ENCODE measurements at places on chromosomes 2 and 18.

- DNase-seq: no peak
Measured at GRCh38 chr2:50402654-50402960, 629.3 kb downstream of the NRXN1 start.

- DNase-seq: no peak
Measured at GRCh38 chr2:26251893-26252292, 7.2 kb downstream of the HADHB start.

- no peak for DNase-seq
Measured at GRCh38 chr2:19769513-19769912, 132.3 kb downstream of the TTC32 start.

DNA sequence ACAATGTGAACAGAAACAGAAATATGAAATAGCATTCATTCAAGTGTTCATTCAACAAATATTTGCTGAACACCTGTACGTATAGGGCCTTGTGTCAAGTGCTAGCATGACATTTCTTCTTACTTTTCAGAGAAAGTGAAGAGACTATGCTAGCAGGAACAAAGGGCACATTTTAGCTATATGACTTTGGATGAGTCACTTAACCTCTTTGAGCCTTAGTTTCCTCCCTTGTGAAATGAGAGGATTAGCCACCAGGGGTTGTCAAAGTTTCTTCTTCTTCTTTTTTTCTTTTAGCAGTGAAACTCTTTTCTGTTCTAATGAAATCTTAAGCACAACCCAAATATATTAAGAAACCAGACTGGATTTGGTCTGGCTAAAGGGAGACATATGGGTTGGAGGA, 53.1 kb downstream of the FIGN start:
- no peak for DNase-seq

DNA sequence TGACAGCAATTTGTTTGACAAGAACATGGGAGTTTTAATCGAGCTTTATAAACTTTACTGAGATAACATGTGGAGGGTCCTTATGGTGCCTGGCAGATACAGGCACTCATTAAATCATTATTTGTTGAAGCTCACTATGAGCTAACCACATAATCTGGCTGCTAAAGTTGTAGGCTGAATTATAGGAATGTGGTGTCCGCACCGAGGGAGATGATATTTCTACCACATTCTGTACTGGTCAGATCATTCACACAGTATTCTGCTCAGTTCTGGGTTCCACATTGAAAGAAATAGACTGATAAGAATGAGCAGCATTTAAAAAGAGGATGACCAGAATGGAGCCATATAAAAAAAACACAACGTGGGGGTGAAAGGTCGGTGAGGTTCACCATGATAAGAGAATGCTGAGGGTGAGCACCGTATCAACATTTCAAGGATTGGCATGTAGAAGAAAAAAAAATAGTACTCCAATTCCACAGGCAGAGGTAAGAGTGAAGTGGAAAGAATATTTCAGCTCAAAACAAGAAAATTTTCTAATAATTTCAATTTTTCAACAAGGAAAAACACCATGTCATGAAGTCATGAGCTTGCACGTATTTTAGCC, 54.4 kb downstream of the TMEFF2 start:
- no peak for DNase-seq

DNA sequence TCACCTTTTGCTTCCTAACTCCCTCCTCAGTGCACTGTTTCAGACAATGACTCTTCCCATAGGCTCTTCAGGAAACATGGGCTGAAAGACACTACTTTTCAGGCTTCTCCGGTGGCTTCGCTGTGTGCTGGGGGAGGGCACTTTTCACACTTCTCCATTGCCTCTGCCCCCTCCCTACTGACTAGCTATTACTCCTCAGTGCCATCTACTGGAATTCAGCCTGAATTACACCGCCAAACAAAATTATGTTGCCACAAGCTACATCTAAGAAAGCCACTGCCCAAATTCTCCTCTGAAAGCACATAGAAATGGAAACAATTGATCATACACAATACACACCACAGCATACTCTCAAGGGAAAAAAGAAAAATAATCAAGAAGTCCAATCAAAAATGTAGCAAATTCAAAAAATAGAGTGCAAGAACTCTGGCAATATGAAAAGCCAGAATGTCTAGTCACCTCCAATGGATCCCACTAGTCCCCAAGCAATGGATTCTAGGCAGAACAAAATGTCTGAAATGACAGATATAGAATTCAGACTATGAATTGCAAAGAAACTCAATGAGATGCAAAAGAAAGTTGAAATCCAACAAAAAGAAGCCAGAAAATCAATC, 1139.4 kb upstream of the GYPC start:
- no peak for DNase-seq

DNA sequence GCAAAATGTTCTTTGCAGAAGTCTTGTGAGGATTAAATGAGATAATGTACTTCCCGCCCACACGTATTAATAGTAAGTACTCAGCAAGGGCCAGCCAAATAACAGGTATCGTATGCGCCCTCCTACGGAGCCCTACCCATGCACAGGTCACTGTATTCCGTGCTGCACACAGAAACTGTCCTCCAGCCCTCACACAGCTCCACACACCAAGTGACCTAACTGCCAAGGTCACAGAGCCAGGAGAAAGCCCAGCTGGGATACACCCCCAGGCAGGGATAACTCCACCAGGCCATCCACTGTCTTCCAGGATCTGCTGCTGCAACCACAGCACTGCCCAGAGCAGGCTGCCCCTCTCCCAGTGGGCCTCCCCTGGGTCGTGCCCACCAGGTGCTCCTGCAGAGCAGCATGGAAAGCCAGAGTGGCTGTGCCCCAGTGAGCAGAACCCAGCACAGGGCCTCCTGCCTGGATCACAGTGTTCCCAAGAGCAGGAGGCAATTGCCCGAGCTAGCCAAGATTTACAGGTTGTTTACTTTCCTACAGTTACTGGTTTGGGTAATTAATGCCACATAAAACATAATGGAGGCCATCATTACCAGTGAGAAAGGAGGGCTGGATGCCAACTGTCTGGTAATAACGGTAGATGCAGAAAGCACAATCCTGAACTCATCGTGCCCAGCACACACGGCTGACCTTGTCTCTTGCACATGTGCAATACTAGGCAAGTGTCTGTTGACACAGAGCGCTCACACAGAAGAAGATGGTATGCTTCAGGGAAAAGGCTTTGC, 24.4 kb downstream of the TFCP2L1 start:
- no peak for DNase-seq

DNA sequence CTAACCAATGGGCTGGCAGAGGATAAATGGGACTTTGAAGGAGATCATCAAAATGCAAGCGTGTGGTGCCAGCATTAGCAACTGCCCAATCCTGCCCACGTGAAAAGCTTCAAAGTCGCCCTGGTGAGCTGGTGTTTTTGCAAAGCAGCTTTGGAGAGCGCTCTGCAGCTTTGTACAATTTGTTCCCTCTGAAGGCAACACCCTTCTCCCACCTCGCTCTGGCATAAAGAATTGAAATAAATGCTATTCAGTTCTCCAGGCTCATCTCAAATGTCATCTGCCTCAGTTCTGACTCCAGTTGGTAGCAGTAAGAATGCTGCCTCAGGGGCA, 3.5 kb downstream of the COPS9 start:
- DNase-seq: no peak

GRCh38 chr2:26633993-26634595, 7.1 kb downstream of the CIB4 start:
- DNase-seq: no peak

DNA sequence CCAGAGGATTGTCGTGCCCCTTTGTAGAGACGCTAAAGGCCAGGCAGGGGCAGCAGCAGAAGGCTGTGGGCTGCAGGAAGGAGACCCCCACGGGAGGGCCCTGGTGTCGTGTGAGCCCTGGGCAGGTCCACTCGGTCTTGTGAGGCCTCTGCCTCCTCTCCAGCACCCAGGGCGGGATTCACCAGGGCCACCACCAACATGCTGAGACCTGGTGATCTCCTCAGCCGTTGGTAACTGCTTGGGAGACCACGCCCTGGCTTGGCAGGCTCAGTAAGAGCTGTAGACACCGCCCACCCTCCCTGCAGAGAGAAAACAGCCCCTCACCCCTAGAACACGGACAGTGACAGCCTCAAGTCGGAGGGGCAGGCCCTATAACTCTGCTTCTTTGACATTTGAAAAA, 21.1 kb downstream of the MBP start:
- DNase-seq: no peak

DNA sequence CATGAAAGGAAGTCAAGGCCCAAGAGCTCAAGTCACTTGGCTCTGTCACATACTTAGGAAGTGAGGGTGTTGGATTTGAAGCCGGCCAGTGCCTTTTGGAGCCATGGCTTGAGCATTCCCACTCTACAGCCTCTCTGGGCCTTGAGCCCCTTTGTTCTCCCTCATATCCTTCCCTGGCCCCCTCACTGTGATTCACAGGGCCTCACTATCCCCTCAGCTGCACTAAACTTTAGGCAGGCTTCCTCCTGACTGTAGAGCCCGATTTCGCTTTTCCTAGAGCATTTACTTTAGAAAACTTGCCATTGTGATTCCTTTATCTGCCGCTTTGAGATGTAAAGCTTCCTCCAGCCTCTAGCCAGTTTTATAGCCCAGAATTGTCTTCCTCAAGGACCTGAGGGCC, 107.6 kb downstream of the FBXO15 start:
- DNase-seq: no peak

DNA sequence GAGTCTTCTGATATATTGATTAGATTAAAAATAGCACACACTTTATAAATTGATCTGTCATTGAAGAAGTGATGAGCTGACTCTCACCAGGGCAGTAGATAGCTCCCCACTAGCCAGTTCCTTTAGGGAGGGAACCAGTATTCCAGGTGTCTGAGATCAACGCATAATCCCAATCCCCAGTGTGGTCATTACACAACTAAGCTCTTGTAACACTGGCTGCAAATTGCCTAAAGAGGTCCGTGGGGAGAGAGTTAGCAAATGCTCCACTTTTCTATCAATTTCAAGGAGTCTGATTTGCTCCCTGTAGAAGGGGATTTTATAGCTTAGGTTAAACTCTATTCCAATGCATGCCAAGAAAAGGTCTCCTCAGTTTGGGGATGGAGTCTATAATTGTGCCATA, 7.7 kb downstream of the SLC14A1 start:
- no peak for DNase-seq

DNA sequence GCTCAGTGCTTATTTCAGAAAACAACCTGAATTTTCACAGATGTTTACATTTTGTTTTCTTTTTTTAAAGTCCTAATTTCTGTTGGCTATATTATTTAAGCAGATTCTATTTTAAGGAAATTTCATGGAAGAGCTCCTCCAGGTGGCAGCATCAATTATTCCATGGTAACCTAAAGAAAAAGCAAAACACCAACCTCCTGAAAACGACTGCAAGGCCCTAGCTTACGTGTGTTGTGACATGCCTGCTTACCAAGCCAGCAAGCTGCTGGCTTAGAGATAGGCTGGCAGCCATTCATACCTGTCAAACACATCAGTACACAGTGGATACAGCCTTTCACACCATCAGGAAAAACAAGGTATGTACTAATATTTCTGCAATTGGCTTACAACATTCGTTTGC, 64.9 kb downstream of the LPIN2 start:
- DNase-seq: no peak

- no peak for DNase-seq
Measured at GRCh38 chr2:97005353-97005752, 19.0 kb upstream of the FAM178B start.

- no peak for DNase-seq
Measured at GRCh38 chr2:11827547-11827946, 81.1 kb downstream of the LPIN1 start.

- DNase-seq: no peak
Measured at GRCh38 chr2:144512891-144513351, 7.0 kb downstream of the ZEB2 start.
